NCI-H1417 (cell line): ENCODE measurements at places on chromosomes 1 and 21.
A peak's percentile ranks its signal among the peaks of the same experiment; 100 is the strongest.

GRCh38 chr1:29284961-29285560 lies 48.7 kb downstream of the PTPRU start:
- DNase-seq: no peak

DNA sequence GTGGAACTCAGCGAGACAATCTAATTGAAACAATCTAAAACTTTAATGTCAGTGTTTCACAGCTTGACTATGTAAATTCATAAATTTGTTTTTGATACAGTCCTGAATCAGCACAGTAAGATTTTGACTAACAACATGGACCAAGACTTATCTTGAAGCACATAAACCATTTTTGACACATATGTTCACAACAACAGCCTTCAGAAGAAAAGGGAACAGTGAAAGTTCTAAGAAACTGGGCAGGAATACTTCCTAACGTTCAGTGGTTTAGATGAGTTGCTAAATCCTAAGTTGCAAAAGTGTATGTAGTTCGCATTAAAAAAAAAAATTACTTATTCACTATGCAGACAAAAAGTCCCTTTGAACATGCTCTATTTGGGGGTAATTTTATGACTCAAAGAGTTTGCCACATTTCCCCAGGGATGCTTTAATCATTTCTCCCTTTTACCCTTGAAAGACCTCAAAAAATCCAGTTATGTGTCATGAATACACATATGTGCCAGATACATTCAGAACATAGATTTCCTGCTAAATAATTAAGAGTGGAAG lies 120.2 kb downstream of the MRPL39 start:
- DNase-seq: no peak

- no peak for DNase-seq
Measured at GRCh38 chr1:9785406-9785805, 38.4 kb downstream of the CLSTN1 start.

DNA sequence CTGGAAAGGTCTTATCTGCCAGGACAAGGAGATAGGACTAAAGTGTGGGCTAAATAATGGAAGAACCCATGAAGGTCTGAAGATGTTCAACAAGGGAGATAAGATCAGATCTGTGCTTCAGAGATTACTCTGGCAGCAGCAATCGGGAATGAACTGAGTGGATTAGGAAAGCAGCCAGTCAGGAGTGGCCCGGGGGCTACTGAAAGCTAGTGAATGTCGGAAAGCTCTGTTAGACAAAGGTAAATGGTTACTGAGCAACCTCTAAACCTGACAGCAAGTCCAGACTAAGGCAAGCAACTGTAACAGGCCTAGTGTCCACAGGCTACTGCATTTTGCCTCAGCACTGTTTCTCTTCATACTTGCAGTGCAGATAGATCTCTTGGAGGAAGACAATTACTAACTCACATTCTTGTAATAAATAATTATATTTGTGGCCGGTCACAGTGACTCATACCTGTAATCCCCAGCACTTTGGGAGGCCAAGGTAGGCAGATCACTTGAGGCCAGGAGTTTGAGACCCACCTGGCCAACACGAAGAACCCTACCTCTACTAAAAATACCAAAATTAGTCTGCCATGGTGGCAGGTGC lies 12.5 kb downstream of the IQGAP3 start:
- DNase-seq: no peak

DNA sequence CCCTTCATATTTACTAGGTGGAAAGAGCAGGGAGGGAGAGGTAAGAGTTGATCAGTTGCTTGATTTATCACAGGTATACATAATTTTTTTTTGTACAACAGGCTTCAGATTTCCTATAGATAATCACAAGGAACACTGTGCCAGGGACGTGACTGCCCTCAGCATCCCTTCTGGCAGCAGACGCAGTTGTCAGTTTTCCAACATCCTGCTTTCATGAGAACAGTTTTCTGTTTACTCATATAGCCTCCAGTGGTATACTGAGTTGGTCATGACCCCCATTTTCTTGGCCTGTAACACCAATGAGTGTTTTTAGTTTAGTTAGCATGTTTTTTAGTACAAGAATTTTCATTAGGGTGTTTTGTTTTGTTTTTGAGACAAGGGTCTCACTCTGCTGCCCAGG lies 37.9 kb upstream of the PTPRF start:
- no peak for DNase-seq

GRCh38 chr1:156384007-156384406 lies 15.0 kb downstream of the RHBG start:
- no peak for DNase-seq

DNA sequence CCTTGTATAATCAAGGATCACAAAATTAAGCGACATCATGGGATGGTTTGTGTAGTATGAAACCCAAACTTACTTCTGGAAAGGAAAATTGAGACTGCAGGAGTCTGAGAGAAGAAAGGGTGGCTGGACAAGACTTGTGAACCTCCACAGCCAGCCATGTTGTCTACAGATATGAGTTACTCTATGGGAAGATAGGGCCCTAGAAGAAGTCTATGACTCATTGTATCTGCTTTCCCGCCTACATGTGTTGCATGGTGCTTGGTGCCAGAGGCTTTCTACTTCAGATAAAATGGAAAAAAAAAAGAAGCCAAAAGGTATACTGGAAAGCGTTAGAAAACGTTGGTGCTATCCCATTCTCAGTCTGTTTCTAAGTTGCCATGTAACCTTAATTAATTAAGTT lies 18.7 kb upstream of the OR6N2 start:
- DNase-seq: no peak

DNA sequence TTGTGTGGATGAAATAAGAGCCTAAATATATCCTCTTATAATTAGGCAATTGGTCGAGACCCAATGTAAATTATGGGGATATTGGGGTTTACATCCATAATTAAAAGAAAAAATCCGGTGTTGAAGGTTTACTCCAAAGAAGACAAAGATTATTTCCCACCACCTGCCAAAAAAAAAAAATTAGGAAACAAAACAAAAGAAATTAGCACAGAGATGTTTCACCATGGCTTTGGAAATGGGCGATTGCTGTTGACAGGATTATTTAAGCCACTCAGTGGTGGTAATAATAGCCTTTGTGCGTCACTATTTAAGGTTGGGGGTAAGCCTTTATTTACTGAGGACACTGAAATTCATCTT lies 585 bp upstream of the GLRX2 start:
- no peak for DNase-seq

- DNase-seq: no peak
Measured at GRCh38 chr1:50422675-50422945, 633 bp downstream of the DMRTA2 start.

- no peak for DNase-seq
Measured at GRCh38 chr1:101453844-101454243, 217.0 kb downstream of the S1PR1 start.

- DNase-seq: peak; percentile 94
Measured at GRCh38 chr1:16248603-16249516, 11.9 kb upstream of the CPLANE2 start.
